Calu3 (cell line): ENCODE measurements at places on chromosomes 16 and 17. TPM values are rescaled to one million over a fixed set of nuclear protein-coding genes. Genes with fewer than 3 reads are reported as not detected.
A peak's percentile ranks its signal among the peaks of the same experiment; 100 is the strongest.

The TBX4 gene
- total RNA-seq, result not detected in 2 replicates

GRCh38 chr16:19707569-19708295, 10.3 kb downstream of the KNOP1 start:
- H3K4me3 ChIP-seq, result no peak overlapping the region
- no peaks in the 10 kb centered on the region for H3K27me3 ChIP-seq
- peak overlapping the region; percentile 35 for H3K27ac ChIP-seq
- peaks cover 88% of the 10 kb centered on the region for H3K36me3 ChIP-seq

DNA sequence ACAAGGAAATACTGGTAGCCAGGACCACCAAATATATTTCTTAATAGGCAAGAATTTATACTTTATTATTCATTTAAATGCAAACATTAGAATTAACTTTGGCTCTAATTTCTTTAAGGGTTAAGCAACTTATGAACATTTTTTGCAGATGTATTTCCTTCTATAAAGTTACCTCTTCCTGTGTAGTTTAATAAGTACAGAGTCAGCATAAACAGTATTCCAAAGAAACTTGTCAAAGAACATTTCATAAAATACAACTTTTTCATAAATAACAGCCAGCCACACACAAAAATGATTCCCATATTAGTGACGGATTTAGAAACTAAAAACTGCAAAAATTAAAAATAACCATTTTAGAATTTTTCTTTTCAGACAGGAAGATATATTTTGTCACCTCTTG, 723.2 kb downstream of the KCNJ2 start:
- no peak overlapping the region for H3K27ac ChIP-seq
- no peaks in the 10 kb centered on the region for H3K27me3 ChIP-seq
- H3K4me3 ChIP-seq, result no peak overlapping the region
- H3K36me3 ChIP-seq, result no peaks in the 10 kb centered on the region
- H3K4me1 ChIP-seq, result no peaks in the 10 kb centered on the region
- DNase-seq, result no peak

GRCh38 chr17:3685174-3685573, 10.8 kb downstream of the P2RX5 start:
- H3K27ac ChIP-seq, result no peak overlapping the region
- no peak for DNase-seq
- H3K4me1 ChIP-seq, result no peaks in the 10 kb centered on the region
- no peaks in the 10 kb centered on the region for H3K27me3 ChIP-seq
- no peak overlapping the region for H3K4me3 ChIP-seq

GRCh38 chr17:27657620-27658019, 26.6 kb downstream of the LGALS9 start:
- H3K27ac ChIP-seq, result no peak overlapping the region
- H3K36me3 ChIP-seq, result no peaks in the 10 kb centered on the region
- DNase-seq, result no peak
- peaks cover 42% of the 10 kb centered on the region for H3K27me3 ChIP-seq
- H3K4me1 ChIP-seq, result no peaks in the 10 kb centered on the region

- peaks cover 7% of the 10 kb centered on the region for H3K4me1 ChIP-seq
- H3K27me3 ChIP-seq, result no peaks in the 10 kb centered on the region
- no peaks in the 10 kb centered on the region for H3K36me3 ChIP-seq
- DNase-seq, result no peak
- no peak overlapping the region for H3K4me3 ChIP-seq
These were observed 6.7 kb downstream of the BBS2 start for GRCh38 chr16:56513091-56513490.

GRCh38 chr17:8799570-8800212, 526 bp upstream of the MFSD6L start:
- DNase-seq, result no peak
- peak overlapping the region; percentile 43 for H3K4me3 ChIP-seq
- no peaks in the 10 kb centered on the region for H3K4me1 ChIP-seq
- no peak overlapping the region for H3K27ac ChIP-seq
- no peaks in the 10 kb centered on the region for H3K36me3 ChIP-seq

DNA sequence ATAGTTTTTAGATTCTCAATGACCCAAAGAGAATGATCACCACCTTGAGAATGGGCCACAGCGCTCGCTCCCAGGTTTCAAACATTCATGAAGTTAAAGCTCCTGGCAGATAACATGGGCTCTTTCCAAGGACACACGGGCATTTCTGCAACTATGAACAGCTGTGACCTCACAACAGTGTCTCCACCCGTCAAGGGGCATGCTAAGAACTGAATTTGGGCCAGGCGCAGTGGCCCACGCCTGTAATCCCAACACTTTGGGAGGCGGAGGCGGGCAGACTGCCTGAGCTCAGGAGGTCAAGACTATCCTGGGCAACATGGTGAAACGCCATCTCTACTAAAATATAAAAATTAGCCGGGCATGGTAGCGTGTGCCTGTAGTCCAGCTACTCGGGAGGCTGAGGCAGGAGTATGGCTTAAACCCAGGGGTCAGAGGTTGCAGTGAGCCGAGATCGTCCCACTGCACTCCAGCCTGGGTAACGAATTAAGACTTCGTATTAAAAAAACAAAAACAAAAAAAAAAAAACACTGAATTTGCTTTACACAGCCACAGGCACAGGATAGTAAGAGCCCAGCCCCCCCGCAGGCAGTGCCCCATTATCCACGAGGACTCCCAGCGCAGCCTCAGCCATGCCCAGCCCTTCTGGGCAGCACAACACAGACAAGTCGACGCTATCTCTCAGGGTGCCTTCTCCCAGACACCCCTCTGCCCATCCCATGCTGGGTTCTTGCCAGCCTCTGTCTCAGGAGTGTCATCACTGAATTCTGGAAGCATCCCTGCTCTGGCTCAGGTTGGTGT, 7.2 kb downstream of the USP7 start:
- no peak overlapping the region for H3K4me3 ChIP-seq
- H3K36me3 ChIP-seq, result peaks cover 17% of the 10 kb centered on the region
- H3K4me1 ChIP-seq, result peaks cover 77% of the 10 kb centered on the region
- DNase-seq, result no peak
- H3K27ac ChIP-seq, result no peak overlapping the region

GRCh38 chr17:70238646-70239045, 69.3 kb downstream of the KCNJ2 start:
- DNase-seq, result no peak
- H3K36me3 ChIP-seq, result no peaks in the 10 kb centered on the region
- H3K27me3 ChIP-seq, result no peaks in the 10 kb centered on the region

- DNase-seq, result no peak
- H3K36me3 ChIP-seq, result no peaks in the 10 kb centered on the region
- H3K4me3 ChIP-seq, result no peak overlapping the region
- no peaks in the 10 kb centered on the region for H3K4me1 ChIP-seq
These were observed 111.7 kb upstream of the FOXF1 start for GRCh38 chr16:86398622-86399021.

DNA sequence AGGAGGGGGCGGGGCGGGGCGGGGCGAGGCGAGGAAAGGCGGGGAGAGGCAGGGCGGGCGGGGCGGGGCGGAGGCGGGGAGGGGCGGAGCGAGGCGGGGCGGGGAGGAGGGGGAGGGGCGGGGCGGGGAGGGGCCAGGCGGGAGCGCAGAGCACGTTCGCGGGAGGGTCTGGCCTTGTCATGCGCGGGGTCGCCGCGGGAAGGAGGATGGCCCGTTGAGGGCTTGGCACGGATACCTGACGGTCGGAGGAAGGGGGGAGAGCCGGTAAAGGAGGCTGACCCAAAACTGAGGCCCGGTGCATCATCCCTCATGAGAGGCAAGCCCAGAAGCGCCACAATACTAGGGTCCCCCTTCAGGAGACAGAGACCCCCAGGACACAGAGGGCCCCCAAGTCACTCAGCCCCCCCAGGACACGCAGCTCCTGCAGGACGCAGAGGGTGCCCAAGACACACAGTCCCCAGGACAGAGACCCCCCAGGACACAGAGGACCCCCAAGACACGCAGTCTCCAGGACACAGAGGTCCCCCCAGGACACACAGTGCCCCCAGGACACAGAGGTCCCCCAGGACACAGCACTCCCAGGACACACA, 593 bp upstream of the WDR45B start:
- H3K27ac ChIP-seq, result no peak overlapping the region
- DNase-seq, result no peak
- no peaks in the 10 kb centered on the region for H3K27me3 ChIP-seq
- H3K4me1 ChIP-seq, result peaks cover 23% of the 10 kb centered on the region
- peak overlapping the region; percentile 84 for H3K4me3 ChIP-seq

DNA sequence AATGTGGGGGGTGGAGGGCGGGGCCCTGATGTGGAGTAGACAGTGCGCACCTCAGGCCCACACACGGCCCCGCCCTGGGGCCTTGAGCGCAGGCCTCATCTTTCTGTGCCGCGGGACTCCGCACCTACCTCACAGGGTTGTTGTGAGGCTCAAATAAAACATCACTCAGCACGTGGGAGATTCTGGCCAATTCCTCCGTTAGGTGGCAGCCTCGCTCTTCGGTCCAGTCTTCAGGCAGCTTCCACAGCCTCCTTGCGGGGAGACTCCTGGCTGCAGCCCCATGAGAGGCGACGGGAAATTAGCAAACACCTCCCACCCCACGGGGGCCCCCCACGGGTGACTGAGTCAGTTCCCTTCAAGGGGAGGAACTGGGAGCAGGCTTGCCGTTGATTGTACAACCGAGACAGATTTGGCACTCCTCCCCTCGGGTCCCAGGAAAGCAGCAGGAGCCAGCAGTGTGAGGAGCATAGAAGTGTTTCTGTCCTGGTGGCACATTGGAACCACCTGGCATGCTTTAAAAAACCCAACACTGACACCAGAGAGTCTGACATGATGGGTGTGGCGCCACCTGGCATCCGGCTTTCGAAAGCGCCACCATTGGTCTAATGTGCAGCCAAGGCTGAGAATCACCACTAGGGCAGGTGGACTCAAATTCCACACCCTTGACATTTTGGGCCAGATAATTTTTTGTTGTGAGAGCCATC, 7.6 kb downstream of the MRM1 start:
- H3K27me3 ChIP-seq, result no peaks in the 10 kb centered on the region
- peaks cover 5% of the 10 kb centered on the region for H3K36me3 ChIP-seq
- peak; percentile 66 for DNase-seq
- no peak overlapping the region for H3K4me3 ChIP-seq

DNA sequence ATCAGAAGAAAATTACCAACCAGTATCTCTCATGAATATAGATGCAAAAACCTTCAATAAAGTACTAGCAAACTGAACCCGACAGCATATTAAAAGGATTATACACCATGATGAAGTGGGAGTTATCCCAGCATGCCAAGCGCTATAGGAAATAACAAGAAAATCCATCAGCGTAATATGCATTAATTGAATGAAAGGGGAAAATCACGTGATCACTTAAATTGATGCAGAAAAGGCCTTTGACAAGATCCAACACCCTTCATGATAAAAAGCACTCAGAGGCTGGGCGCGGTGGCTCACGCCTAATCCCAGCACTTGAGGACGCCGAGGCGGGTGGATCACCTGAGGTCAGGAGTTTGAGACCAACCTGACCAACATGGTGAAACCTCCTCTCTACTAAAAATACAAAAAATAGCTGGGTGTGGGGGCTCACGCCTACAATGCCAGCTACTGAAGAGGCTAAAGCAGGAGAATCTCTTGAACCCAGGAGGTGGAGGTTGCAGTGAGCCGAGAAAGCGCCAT, 4.8 kb downstream of the CTRB2 start:
- H3K4me1 ChIP-seq, result peaks cover 11% of the 10 kb centered on the region
- H3K27me3 ChIP-seq, result peaks cover 16% of the 10 kb centered on the region
- DNase-seq, result no peak
- peaks cover 5% of the 10 kb centered on the region for H3K36me3 ChIP-seq
- H3K4me3 ChIP-seq, result no peak overlapping the region

The ANKRD40CL gene
- total RNA-seq, result 0.64 TPM in 1 of 2 replicates, not detected in the other

GRCh38 chr17:35022536-35023063, 40.9 kb downstream of the RFFL start:
- no peak overlapping the region for H3K4me3 ChIP-seq
- H3K4me1 ChIP-seq, result peaks cover 21% of the 10 kb centered on the region
- no peak for DNase-seq
- H3K27ac ChIP-seq, result no peak overlapping the region
- H3K27me3 ChIP-seq, result no peaks in the 10 kb centered on the region

The STXBP4 gene
- 9.2 and 11.3 TPM in 2 replicates for total RNA-seq

GRCh38 chr17:82965371-82965770, 114.0 kb upstream of the METRNL start:
- no peak overlapping the region for H3K4me3 ChIP-seq
- H3K27ac ChIP-seq, result no peak overlapping the region
- no peaks in the 10 kb centered on the region for H3K36me3 ChIP-seq
- DNase-seq, result no peak

GRCh38 chr16:25608002-25608401, 83.8 kb upstream of the HS3ST4 start:
- no peak overlapping the region for H3K4me3 ChIP-seq
- no peaks in the 10 kb centered on the region for H3K27me3 ChIP-seq
- DNase-seq, result no peak
- no peaks in the 10 kb centered on the region for H3K4me1 ChIP-seq
- no peak overlapping the region for H3K27ac ChIP-seq

DNA sequence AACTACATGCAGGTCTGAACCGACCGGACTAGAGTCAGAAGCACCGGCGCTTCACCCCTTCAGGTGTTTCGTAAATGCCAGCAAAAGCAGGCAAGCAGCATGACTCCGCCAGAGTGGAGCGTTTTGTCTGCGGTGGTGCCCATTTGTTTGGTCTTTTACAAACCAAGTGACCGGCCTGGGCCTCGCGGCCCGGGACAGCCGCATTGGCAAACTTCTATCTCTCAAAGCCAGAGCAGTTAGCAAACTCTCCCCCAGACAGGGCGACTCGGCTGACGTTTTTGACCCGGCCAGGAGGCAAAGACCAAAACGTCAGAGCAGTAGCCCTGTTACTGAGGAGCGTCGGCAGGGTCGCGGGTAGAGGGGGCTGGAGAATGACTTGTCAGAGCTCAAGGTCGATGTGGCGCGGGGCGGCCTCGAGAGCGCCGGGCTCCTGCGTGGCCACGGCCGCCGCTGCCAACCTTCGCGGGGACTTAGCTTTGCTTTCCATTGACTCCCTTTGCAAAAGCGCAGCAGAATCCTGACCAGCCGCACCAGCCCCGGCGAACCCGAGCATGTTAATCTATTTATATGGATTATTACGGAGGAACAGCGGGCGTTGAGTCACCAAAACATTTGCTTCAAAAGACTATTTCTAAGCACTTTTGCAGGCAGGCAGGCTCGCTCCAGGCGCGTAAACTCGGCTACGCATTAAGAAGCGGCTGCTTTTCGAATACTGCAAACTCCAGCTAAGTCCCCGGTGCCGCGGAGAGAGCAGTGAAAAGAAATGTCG, 763 bp upstream of the SOX9 start:
- peaks cover 57% of the 10 kb centered on the region for H3K27me3 ChIP-seq
- DNase-seq, result peak; percentile 44
- peak overlapping the region; percentile 97 for H3K27ac ChIP-seq
- peaks cover 75% of the 10 kb centered on the region for H3K36me3 ChIP-seq
- peak overlapping the region; percentile 90 for H3K4me3 ChIP-seq

- H3K27me3 ChIP-seq, result peaks cover 49% of the 10 kb centered on the region
- peak within 1 kb of the TSS; percentile 35 for H3K27ac ChIP-seq
- peaks cover 20% of the 10 kb centered on the region for H3K36me3 ChIP-seq
- no peak for DNase-seq
- peaks cover 22% of the 10 kb centered on the region for H3K4me1 ChIP-seq
These were observed at the start of gene CCDC102A for GRCh38 chr16:57536306-57537193. Gene CCDC102A (minus strand): TSS chr16:57536571. CDS start chr16:57529177, 7,394 bp downstream.

The MFAP4 gene
- total RNA-seq, result not detected in 2 replicates

The TAT gene
- total RNA-seq, result 0.10 TPM in 1 of 2 replicates, not detected in the other
